ENCODE measurements at places on chromosomes 12 and 14.
A peak's percentile ranks its signal among the peaks of the same experiment; 100 is the strongest.

GRCh38 chr12:123063535-123063934 lies 83.1 kb downstream of the ARL6IP4 start:
- DNase-seq: no peak

GRCh38 chr12:121883315-121883660 lies 5.3 kb upstream of the PSMD9 start:
- DNase-seq: no peak

DNA sequence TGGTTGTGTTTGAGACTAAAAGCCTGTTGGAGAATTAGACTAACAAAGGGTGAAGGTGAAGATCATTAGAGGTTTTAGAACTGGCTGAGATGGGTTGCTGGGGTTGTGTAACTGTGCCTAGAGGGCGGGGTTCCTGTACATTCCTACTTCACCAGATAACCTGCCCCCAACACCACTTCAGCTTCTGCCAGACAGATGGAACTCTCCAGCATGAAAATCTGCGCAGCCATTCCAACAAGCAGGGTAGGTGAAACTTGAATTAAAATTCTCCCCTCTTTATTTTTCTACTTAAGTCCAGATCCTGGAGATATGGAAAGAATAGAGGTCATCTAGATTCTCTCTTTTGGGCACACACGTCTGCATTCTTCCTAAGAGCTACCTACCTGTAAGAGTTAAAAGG lies 6.0 kb downstream of the FOXG1 start:
- no peak for DNase-seq

- DNase-seq: no peak
Observed at GRCh38 chr12:24360057-24360456, 410.6 kb upstream of the SOX5 start.

DNA sequence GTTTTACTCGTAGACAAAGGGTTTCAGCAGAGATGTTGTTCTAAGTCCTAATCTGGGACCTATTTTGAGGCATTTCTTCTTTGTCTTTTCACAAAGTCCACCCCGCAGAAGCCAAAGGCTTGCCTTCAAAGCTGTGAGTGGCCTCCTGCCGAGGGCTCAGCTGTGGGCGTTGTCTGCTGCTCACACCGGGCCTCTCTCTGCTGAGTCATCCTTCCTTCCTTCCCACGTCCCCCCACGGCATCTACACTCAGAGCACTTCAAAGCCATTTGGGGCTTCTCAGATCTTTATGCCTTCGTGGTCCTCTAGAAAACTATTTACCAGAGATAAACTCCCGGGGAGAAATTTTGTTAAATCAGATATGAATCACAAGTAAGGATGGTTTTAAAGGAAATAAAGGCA lies 115.9 kb upstream of the TMPO start:
- peak; percentile 35 for DNase-seq

DNA sequence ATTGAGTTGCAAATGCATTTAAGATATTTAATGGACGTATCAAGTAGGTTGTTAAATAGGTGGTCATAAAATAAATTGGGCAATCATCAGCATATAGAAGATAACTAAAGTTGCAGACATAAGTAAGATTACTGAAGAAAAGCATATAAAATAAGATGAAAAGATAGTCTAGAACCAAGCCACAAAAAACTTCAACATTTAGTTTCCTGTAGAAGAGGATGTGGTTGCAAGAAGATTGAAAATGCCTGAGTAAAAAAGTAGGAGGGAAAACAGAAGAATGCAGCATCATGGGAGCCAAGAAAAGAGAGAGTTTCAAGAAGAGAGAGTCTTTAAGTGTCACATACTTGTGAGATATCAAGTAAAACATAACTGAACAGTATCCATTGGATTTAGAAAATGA lies 17.6 kb upstream of the SLC16A7 start:
- no peak for DNase-seq

- DNase-seq: no peak
Observed at GRCh38 chr12:28570811-28571210, 380.6 kb downstream of the CCDC91 start.

- DNase-seq: no peak
Observed at GRCh38 chr14:76551906-76552305, 176.0 kb downstream of the ESRRB start.

GRCh38 chr12:108668542-108668941 lies 34.8 kb upstream of the SELPLG start:
- DNase-seq: no peak

- no peak for DNase-seq
Observed at GRCh38 chr12:29528161-29528560, 30.7 kb upstream of the OVCH1 start.

Measured in stimulated activated CD4-positive, alpha-beta T cell treated with anti-CD3 and anti-CD28 coated beads, Interleukin-1b, Interleukin-23, amount 100 ng/mL, for 24 hours (primary cell).